ENCODE measurements at places on chromosomes 2 and 18.

- no peak for DNase-seq
These were observed 120.7 kb upstream of the FHL2 start for GRCh38 chr2:105519516-105519915.

DNA sequence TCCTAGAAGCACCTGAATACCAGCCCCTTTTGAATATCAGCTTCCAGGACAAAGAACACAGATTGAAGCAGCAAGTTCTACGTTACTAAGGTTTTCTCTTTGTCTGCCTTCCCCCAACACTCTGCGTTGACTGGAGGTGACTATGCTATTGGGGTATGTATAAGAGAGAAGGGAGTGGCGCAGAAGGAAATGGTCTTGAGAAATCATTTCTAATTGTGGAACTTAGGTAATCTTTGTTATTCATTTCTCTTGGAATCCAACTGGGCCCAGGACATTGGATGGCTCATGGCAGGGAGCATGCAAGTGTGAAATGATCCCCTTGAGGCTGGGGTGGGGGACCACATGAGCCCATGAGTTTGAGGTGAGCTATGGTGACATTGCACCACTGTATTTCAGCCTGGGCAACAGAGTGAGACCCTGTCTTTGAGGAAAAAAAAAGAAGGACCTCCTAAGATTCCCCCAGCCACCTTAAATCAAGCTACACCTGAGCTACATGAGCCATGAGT is 29.7 kb downstream of the XDH start:
- DNase-seq, result no peak

GRCh38 chr2:171181064-171182049 is 20.7 kb upstream of the TLK1 start:
- DNase-seq, result no peak

DNA sequence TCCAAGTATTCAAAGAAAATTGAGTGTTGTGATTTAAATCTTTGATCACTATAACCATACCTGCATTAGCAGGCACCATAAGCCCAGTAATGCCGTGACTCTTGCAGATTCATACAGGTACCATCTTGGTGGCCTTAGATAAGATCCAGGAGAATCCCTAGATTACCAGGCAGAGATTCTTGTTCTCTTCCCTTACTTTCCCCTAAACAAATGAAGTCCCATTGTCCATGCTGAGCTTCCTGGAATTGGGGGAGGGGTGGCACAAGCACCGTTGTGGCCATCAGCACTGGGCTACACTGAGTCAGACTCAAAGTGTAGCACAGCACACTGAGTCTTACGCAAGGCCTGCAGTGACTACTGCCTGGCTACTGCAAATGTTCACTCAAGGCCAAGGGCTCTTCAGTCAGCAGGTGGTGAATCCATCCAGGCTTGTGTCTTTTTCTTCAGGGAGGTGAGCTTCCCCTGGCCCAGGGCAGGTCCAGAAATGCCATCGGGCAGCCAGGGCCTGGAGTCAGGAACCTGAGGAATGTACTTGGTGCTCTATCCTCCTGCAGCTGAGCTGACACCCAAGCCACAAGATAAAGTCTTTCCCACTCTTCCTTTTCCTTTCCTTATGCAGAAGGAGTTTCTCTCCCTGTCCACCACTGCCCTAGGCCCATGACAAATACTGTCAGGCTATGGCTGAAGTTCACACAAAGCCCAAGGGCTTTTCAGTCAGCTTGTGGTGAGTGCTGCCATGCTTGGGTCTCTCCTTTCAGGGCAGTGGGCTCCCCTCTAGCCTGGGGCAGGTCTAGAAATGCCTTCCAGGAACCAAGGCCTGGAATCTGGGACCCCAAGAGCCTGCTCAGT is 52.6 kb downstream of the CD28 start:
- DNase-seq, result no peak

- DNase-seq, result no peak
These were observed 33.5 kb downstream of the RMND5A start for GRCh38 chr2:86753606-86754005.
